ENCODE measurements at places on chromosomes 1 and 21.

- no peak for DNase-seq
Observed at GRCh38 chr1:99965646-99966375, 4.0 kb upstream of the SLC35A3 start.

DNA sequence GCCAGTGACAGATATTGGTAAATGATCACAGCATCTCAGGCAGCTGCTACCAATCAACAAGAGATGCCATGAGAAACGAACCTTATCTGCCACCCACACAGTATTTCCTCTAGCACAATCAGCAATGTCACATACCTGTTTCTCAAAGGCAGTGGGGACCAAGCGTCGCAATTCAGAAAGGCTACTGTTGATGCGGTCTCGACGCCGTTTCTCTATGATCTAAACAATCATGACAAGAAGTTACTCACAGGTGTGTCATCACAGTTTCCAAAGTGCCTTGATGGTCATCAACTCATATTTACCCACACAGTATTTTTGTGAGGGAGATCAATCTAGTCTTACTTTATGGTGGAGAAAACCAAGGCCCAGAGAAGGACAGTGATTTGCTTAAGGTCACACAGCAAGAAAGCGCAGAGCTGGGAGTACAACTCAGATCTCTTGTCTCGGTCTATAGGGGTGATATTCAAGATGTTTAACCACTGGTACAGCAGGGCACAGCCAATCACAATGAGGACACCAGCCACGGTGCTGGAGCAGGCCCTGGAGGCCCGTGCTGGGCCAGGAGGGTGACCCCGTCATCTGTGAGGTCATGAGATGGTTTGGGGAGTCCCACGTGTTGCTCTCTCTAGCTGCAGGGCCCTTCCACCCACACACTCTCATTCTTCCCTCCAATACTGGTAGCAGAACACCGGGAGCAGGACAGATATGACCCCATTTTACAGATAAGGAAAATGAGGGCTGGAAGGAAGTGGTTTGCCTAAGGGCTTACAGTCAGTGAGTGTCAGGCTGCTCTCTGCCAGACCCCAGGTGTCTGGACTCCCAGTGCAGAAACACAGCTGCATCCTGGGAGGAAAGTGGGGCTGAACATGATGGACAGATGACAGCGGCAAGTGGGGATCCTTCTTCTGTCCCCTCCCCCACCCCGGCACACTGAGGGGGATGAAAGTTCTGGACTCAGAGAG, 7.8 kb downstream of the HEYL start:
- no peak for DNase-seq

- DNase-seq = no peak
Observed at GRCh38 chr21:28442085-28442484, 550.6 kb downstream of the LTN1 start.

DNA sequence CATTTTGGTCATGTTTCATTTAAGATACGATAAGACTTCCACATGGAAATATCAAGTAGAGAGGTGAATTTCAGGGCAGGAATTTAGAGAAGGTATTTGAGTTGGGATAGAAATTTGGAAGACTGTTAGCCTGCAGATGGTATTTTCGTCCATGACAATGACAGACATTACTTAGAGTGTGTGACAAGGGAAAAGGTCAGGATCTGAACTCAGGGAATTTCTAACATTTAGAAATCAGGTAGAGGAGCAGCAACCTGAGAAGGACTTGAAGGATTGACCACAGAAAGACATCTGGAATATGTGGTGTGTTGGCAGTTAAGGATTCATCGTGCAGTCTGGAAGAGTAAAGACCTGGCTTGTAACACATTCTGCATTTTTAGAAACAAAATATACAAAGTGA, 57.9 kb downstream of the RABGAP1L start:
- DNase-seq = no peak

DNA sequence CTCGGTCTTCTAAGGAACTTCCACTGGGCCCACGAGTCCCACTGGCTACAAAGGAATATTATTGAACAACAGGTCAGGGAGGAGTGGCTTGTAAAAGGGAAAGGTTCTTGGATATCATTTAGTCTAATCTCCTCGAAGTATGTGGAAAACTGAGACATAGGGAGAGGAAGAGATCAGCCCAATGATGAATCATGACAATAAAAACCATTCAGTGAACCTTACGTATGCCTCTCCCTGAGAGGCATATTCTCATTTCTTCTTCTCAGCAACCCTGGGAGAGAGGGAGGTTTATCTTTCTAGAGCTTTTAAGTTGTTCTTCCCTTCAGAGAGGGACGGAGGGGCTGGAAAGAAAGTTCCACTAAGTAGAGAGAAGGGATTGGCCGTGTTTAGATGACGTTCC, 5.3 kb upstream of the MOB3C start:
- DNase-seq = no peak
